T-helper 17 cell (primary cell): ENCODE measurements at places on chromosomes 2 and 18. TPM values are rescaled to one million over a fixed set of nuclear protein-coding genes. Genes with fewer than 3 reads are reported as not detected.

PSMD1 gene
- 42.8 TPM for total RNA-seq

GRCh38 chr2:72149556-72150156 is 2.0 kb upstream of the CYP26B1 start:
- no peak for DNase-seq
- peaks cover 10% of the 10 kb centered on the region for H3K36me3 ChIP-seq
- peaks cover 84% of the 10 kb centered on the region for H3K27me3 ChIP-seq
- H3K27ac ChIP-seq: peak overlapping the region; percentile 62

DNA sequence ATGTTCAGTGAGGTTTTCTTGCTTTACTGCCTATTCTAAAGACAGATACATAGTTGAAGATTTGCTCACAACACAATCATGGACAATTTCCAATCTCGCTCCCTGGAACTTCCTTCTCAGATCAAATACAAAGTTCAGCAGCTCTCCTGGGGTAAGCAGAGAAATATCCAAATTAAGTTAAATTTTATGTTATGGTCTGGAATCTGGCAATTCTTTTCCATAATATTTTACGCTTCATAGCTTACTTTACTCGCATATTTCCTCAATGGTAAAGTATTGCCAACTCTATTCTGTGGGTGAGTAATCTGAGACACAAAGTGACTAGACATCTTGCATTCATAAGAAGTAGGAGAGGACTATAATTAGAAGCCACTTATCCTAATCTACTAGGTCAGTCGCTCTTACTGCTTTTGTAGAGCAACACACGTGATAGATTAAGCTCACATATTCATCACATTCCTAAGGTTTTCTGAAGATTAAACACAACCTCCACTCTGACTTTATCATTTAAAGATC is 529.4 kb downstream of the CCDC85A start:
- H3K27ac ChIP-seq: no peak overlapping the region
- no peak for DNase-seq
- H3K4me1 ChIP-seq: no peaks in the 10 kb centered on the region

DNA sequence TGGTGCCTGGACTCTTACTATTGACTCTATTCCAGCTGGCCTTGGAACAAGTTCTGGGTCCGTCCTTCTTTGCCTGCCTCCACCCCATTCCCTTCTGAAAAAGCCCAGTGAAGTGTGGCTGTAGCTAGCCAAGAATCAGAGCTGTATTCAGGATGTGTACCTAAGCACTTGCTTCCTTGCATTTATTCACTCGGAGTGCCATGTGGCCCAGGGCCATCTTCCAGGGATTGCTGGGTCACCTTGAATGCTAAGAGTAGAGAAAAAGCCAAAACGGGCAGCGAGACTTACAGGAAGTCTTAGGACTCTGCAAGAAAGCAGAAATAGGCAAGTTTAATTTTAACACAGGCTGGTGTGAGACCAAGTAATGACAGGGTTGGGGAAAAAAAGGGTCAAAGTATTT is 4.1 kb downstream of the ITGA6 start:
- no peak overlapping the region for H3K4me3 ChIP-seq
- peak overlapping the region; percentile 85 for H3K27ac ChIP-seq
- H3K4me1 ChIP-seq: peaks cover 67% of the 10 kb centered on the region
- DNase-seq: no peak
- H3K36me3 ChIP-seq: peaks cover 2% of the 10 kb centered on the region

GRCh38 chr18:6547476-6547875 is 132.8 kb upstream of the L3MBTL4 start:
- H3K4me3 ChIP-seq: no peak overlapping the region
- no peak for DNase-seq
- H3K36me3 ChIP-seq: no peaks in the 10 kb centered on the region
- H3K27me3 ChIP-seq: no peaks in the 10 kb centered on the region

DNA sequence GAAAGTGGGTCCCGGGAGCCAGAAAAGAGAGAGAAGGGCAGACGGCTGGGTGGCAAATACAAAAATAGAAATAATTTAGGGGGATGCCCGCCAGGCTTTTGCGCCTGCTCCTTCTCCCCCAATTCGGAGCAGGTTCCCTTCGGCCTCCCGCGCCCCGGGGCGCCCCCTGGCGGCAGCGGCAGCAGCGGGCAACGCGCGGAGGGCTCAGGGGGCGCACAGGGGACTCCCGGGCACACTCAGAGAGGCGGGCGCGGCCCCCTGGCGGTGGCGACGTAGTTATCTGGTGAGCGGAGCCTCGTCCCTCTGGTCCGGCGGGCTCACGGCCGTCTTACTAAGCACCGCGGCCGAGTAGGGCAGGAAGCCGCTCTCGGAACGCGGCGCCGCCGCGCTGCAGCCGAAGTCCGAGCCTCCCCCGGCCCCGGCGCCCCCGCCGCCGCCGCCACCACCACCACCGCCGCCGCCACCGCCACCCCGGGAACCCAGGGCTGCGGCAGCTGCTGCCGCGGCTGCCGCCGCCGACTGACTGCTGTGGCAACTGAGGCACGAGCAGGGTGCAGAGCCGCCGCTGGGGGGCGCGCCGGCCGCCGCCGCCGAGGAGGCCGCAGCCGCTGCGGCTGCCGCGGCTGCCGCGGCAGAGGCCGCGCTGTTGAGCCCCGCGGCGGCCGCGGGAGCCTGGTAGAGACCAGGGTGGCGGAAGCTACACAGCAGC is 3.8 kb downstream of the EVX2 start:
- H3K27ac ChIP-seq: peak overlapping the region; percentile 87
- DNase-seq: no peak
- H3K4me3 ChIP-seq: peak overlapping the region; percentile 63
- peaks cover 2% of the 10 kb centered on the region for H3K36me3 ChIP-seq
- peaks cover 74% of the 10 kb centered on the region for H3K27me3 ChIP-seq
